Left forelimb (tissue), 1 donor: ENCODE measurements at places on chromosomes 4 and X.

GRCh38 chr4:95472534-95472933, 76.2 kb downstream of the UNC5C start:
- DNase-seq, result no peak

DNA sequence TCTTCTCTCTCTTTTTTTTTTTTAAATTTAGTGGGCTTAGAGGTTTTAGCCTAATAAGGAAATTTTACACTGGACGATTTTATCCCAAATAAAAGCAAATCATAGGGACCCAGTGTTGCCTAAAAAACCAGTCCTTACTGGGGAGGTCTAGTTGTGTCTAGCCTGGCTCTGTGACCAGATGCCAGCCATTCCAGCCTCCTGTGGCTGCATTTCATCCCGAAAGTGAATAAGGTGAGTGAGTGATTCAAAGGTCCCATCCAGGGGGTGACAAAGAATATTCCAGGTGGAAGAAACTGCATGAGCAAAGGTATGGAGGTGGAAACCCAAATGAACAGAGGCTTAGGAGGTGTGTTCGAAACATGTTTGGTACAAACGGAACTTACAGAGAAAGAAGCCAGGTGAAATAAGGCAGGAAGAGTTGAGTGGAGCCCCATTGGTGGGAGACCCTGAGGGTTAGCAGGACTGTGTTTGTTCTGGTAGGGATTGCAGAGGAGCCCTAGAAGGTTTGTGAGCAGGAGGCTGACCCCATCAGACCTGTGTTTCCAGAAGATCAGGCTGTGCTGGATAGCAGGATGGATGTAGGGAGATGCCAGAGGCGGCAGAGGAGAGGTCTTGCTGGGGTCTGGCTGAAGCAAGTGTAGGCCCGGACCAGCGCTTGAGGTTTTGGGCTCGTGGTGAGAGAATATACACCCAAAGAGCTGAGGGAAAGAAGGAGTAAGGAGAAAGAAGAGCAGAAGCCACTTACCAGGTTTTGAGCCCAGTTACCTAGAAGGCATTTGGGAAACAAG, 31.6 kb downstream of the PTTG2 start:
- DNase-seq, result no peak

- DNase-seq, result no peak
These were observed 17.2 kb upstream of the CENPU start for GRCh38 chr4:184750926-184751584.

DNA sequence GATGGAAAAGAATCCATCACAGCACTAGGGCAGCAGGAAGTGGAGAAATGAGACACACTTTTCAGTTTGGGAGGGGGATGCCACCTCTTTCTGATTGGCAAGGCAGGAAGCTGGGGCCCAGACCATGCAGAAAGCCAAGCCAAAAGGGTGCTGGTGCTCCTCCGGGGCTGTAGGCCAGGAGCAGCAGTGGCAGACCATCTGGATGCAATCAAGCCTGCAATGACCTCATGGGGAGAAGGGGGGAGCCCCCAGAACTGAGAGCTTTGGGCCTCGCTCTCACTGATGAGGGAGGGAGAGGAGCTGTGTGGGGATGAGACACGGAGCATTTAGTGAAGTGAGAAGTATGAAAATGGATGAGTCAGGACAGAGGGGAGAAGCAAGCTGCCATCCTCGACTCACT, 141.3 kb upstream of the NALF2 start:
- no peak for DNase-seq

- no peak for DNase-seq
These were observed 76.8 kb downstream of the LNX1 start for GRCh38 chr4:53514509-53514908.

- no peak for DNase-seq
These were observed 94.7 kb upstream of the SRD5A3 start for GRCh38 chr4:55251342-55251741.

DNA sequence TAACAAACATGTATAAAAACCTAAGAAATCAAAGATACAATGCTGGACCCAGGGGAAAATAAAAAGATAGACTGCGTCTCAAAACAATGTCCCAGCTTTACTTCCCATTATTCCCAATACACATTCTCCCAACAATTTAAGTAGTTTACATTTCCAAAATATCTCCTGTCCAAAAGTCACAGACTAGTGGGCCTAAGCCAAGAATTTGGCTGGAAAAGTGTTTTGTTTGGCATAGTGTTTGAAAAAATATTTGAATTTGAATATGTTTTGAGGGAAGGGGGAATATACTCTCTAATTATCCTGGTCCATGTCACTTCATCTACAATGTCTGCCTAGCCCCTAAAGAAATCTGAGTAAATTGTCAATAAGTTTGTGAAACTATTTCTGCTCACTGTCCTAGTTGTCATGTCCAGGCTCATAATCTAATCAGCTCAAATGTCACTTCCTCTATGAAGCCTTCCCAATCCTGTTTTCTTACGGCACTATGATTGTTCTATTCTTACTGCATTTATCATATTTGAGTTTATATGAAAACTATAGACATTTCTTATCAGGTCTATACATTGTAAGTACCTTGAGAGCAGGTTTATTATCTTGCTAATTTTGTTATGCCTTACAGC, 74.4 kb downstream of the SEC24D start:
- DNase-seq, result no peak

DNA sequence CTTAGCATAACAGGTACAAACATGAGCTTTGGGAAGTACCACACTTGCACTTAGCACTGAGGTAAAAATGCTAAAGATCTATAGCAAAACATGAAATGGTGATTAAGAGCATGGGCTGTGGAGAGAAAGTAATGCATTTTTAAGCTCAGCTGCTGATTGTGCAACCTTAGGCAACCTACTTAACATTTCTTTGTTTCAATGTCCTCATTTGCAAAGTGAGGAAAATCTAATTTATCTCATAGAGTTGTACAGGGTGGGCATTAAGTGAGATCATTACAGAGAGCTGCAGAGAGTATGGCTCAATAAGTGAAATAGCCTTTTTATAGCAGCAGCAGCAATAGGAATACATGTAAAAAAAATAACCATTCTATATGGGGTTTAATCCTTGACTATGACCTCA, 87.0 kb downstream of the PAK3 start:
- no peak for DNase-seq

GRCh38 chr4:156596706-156597329, 374.8 kb downstream of the PDGFC start:
- no peak for DNase-seq

DNA sequence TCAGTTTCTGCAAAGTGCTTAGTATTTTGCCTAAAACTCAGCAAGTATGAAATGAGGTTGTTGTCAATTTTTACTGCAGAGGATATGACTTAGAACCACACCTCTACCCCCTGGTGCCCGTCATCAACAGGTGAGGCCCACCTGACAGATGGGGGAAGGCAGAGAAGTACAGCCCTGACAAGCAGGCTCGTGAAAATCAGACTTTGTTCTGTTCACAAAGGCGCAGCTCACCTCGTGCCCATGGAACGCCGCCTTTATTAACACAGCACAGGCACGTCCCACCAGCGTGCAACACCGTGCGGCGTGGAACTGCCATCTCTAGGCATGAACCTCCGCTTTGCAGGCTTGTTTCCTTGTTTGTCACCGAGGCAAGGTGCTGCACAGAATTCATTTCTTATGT, 13.3 kb downstream of the CYP4V2 start:
- DNase-seq, result no peak

- no peak for DNase-seq
These were observed 118.3 kb downstream of the RELL1 start for GRCh38 chr4:37567836-37568235.

DNA sequence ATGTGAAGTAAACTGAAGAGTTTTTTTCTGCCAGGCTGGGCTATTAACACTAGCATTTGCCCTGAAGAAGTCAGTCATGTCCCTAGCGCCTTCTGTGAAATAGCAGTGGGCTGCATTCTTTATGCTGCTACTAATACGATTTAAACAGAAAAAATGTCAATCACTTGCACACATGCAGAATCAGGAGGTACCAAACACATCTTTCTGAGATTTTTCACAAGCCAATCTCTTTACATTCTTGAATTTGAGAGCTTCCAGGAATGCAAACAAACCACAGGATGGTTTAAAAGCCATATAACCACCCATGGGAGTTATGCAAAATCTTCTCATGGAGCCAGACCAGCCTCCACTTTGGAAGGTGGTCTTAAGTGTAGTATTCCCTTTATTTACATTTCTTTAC, 220.1 kb downstream of the IQCM start:
- DNase-seq, result no peak

DNA sequence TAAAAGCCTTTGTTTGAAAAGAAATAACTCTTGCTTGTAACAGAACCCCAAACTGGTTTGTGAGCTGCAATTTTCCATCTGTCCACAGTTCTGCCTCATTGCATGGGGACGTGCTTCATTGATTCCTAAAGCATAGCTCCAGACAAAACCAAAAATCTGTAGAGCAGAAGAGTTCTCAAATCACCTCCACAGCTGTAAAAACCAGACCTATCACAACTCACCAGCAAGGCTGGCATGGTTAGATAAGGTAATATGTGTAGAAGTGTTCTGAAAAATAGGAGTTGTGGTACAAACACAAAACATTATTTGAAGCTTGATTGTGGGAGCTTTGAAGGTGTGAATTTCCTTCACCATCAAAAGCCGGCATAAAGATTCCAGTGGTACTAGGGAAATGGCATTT, 12.5 kb upstream of the RAB28 start:
- DNase-seq, result no peak

GRCh38 chrX:30597216-30598012, 19.8 kb upstream of the TASL start:
- DNase-seq, result no peak

DNA sequence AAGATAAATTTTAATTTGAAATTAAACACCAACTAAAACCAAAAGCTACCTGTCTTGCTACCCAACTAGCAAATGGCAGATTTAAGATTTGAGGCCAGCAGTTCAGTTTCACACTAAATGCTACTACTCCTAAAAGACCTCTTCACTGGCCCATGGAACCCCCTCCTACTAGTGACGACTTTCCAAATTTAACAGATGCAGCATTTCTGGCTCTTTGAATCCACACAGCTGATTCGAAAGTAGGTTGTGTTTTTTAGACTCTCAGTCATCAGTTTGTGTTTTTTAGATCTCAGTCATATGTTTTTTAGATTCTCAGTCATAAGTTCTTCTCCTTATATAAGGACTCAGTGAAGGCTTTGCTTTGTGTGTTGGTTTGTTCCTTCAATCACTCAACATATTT, 11.1 kb upstream of the CC2D2A start:
- no peak for DNase-seq

GRCh38 chr4:124053872-124054538, 657.4 kb downstream of the SPRY1 start:
- DNase-seq, result no peak

GRCh38 chr4:177384856-177385397, 57.3 kb downstream of the AGA start:
- no peak for DNase-seq

DNA sequence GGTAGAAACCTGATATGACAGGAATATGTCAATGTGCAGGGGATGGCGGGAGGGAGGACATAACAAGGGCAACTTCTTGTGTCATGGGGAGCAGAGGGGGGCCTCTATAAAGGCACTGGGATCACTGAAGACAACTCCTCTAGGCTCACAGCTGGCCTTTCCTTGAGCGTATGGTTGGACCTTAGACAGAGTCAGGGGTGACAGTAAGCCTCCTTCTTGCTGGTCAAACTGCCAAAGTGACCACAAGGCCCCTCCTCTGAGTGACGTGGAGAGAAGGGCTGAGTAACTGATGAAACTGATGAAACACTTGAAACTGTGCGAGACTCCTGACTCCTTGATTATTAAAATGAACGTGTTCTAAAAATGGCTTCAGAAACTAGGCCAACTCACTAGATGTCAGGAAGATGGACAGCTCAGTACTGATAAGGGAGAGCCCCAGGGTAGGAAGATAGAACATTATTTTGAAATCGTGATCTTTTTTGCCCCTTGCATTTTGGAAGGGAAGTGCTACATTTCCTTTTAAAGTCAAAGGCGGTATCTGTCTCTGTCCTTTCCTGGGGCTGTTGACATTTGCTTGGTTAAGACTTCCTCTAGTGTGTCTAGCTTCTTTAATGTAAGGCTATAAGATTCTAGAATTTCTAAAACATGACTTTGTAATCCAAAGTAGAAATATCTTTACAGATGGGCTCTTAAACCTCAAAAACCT, 1.6 kb downstream of the RAB33A start:
- DNase-seq, result no peak

- no peak for DNase-seq
These were observed 122.8 kb downstream of the DIPK2B start for GRCh38 chrX:45077748-45078424.

GRCh38 chr4:65552057-65552456, 118.2 kb downstream of the EPHA5 start:
- no peak for DNase-seq

- DNase-seq, result no peak
These were observed 80.3 kb upstream of the HHIP start for GRCh38 chr4:144565527-144566195.
